Esophagus mucosa (tissue), 1 donor: ENCODE measurements at places on chromosomes 1 and 21. TPM values are rescaled to one million over a fixed set of nuclear protein-coding genes. Genes with fewer than 3 reads are reported as not detected.

DNA sequence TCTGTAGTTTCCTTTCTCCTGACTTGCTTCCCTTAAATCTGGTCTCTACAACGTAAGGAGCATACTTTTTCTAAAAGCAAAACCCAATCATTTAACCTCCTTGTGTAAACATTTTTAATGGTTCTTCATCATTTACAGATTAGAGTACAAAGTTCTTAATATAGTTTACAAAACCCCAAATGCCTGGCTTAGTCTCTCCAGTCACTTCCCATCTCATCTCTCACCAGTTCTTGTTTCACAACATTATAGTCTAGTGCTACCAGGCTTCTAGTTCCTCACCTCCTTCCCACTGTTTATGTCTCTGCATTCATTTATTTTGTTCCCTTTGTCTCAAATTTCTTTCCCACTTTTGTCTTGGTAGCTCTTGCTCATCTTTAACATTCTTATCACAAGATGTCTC lies 168.4 kb downstream of the FASLG start:
- no peak for ATAC-seq

DNA sequence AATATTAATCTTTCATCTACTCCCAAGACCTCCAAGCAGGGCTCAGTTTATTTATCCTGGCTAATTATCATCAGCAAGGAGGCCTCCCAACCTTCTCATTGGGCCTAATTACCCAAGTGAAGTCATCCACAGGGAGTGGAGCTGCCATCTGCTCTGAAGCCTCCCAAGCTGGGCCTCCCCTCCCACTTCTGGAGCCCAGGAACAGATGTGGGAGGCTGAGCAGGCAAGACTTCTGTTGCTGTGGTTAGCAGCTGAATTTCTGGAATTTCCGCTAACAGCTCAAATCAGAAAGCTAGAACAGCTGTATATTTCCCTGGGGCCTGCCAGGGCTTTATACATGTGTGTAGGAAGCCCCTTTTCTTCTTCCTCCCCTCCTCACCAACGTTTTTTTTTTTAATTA lies 127.5 kb downstream of the UCK2 start:
- no peak for ATAC-seq

- no peak for ATAC-seq
These were observed 61.2 kb downstream of the RGS4 start for GRCh38 chr1:163130225-163130856.

- ATAC-seq, result peak; percentile 2
These were observed 431 bp downstream of the EEIG2 start for GRCh38 chr1:108560189-108560873.

DNA sequence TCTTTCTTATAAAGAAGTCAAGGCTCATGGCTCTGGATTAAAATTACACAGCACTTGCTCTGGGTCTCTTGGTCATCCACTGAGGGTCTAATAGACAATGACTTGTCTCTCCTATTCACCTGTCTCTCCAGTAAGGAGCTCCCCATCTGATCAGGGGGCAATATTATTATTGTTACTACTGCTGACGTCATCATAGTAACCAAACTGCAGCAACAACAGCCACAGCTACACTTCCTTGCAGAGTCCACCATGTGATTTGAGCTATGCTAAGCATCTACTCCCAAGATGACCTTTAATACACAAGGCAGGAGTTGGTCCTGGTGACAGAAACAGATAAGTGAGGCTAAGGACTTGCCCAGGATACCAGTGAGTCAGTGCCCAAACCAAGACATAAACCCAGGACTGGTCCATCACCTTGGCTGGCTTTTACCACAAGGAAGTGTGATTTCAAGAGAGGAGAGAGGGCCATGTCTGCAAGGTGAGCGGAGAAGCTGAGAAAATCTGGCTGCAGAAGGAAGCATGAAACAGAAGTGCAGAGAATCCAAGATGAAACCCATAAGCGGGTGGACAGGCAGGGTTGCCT lies 602.5 kb downstream of the PTPRU start:
- ATAC-seq, result no peak

DNA sequence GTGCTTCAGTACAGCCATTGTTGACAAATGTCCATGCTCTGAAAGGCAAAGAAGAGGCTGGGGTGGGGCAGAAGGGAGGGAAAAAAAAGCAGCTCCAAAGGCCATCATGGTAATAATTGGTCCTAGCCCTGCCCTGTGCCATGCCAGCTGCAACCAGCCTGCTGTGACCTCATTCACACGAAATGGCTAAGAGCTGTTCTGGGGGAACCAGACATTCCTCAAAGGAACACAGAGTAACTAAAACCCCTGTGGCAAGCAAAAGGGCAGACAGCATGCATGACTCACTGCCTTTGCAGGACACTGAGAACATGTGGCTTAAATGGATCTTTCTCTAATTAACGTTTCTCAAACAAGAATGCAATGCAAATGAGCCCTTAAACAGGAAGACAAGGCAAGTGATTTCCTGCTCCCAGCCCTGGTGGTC lies 42.3 kb downstream of the STYXL2 start:
- peak; percentile 26 for ATAC-seq

DNA sequence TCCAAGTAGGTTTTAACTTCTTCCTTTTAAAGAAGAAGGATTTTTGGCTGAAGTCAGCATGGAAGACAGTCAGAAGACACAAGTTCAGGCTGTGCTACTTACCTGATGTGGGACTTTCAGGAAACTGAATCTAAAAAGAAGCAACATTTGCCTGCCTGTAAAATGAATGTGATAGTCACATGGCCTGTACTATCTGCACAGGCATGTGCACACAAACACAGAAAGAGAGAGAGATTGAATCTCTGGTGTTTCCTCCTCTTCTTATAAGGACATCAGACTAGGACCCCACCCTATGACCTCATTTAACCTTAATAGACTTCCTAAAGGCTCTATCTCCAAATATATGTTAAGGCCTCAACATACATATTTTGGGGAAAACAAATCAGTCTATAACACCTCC lies 542.9 kb downstream of the PLPP3 start:
- no peak for ATAC-seq

DNA sequence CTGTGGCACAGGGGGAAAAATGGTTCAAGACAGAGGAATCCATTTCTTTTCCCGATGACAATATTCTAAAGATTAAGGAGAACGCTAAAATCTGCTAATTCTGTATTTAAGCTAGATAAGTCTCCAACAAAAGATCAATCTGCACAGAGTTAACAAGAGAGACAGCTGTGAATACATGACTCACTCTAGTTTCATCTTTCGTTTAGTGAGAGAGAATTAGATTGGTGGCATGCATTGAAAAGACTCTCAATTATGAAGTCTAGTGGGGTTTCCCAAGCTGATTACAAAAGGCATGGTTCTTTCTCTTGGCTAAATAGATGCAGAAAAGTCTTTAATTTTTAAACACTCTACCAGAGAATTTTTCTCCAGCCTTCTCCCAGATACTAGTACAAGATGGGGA lies 34.4 kb downstream of the CAPN9 start:
- ATAC-seq, result no peak

DNA sequence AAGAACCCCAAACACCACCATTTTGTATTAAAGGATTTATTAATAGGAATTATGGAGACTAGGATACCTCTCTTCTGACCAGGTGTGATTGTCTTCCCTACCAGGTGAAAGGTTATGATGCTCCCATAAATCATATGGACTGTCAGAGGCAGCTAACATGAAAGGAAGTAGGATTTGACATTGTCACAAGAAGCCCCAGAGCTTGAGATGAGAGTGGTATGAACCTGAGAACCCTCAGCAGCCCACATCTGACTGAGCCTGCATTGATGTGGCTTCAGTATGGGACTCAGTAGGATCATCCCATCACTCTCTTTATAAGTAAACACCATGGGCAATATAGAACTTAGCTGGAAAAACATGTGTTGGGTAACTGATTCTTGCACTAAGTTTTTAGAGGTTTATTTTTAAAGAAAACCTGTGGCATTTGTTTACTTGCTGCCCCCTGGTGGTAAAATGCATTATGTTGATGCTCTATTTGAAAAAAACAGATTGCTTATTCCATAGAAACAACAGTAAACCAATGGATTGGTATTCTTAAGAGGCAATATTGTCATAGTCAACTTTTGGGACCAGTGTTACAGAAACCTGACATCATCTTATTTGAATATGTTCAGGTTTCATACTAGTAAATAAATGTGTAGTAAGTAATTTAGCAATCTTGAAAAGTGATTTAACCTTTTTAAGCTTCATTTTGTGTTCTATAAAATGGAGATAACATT lies 16.6 kb upstream of the CACYBP start:
- ATAC-seq, result no peak

DNA sequence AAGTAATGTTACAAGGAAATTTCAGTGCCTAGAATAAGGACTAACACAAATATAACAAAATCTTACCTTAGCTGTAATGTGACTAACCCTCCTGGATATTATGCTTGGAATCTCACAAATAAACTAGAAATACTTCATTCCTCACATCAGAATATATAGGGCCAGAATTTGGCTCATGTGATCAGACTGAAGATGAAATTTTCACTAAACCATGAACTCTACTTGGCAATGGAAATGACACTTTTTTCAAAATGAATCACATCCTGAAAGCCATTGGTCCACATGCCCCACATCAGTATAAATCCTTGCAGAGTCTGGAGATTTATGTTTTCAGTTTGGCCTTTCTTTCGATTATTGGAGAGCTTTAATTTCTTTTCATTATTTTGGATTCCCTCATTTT lies 227.8 kb downstream of the NRIP1 start:
- ATAC-seq, result no peak

TCEANC2 gene
- 4.2 TPM for total RNA-seq

TMPRSS15 gene
- not detected for total RNA-seq

ADAR gene
- total RNA-seq, result 77.4 TPM

C1orf94 gene
- not detected for total RNA-seq

CELA3B gene
- total RNA-seq, result not detected

CFHR1 gene
- 0.60 TPM for total RNA-seq

RPE65 gene
- total RNA-seq, result not detected
